ENCODE measurements at places on chromosomes 3 and 15.

DNA sequence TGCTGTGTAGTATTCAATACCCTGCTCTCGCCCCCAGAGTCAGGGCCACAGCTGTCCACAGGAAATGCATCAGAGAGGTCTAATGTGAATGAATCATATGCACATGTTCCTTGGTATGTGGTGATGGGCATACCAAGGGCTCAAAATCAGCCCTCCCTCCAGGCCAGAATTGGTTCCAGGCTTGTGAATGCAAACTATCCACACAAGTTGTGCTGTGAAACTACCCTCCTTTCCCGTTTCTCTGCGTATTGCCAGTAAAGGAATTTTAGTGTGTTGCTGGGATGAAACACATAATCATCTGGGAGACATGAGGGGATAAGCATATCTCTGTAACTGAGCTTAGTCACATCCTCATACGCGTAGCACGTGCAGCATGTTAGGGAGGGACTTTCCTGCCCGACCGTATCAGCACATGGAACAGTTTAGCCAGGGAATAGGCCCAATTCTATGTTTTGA lies 9.2 kb upstream of the MME start:
- DNase-seq: peak; percentile 57

DNA sequence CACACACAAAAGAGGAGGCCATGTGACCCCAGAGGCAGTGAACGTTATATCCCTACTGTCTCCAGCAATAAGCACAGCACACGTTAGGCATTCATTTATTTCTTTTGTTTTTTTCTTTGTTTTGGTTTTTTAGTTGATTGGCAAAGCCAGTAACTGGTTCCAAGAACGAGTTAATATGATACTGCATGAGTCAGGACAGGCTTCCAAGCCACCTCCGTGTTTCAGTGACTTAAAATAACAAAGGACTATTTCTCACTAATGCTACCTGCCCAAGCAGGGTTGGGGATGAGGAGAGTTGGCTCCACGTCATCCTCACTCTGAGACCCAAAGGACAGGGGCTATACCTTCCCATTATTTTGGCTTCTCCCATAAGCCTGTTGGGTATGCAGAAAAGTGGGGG lies 130.5 kb downstream of the ST8SIA2 start:
- no peak for DNase-seq

DNA sequence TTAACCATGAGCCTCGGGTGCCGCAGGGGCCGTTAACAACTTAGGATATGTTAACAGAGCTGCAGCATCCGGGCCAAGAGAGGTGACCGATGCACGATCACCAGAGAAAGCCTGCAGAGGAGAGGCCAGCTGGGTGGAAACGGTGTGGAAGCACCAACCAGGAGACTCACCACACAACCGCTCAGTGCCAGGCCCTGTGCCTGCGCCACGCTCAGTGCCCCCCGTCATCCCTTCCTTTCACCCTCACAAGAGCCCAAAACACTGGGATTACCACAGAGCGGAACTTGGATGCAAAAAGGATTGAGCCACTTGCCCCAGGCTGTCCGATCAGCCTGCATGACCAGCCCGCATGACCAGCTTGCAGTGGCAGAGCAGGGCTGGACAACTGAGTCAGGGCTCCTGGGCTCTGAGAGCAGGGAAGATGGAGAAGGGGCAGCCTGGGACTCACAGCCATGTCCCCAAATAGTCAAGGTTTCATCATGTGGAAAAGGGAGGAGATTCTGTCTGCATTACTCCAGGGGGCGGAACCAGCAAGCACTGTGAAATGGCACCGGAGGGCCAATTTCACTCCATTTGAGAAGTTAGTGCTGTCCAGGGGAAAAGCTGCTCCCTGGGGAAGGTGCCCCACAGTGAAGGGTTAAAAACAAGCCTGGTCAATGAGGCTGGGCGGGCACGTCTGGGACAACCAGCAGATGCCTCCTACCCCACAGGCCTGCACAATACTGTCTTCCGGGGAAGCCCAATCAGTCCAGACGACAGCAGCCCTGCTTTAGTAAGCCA lies 156.8 kb downstream of the ATP10A start:
- DNase-seq: no peak

- no peak for DNase-seq
Measured at GRCh38 chr3:68751888-68752287, 180.5 kb downstream of the TAFA4 start.

DNA sequence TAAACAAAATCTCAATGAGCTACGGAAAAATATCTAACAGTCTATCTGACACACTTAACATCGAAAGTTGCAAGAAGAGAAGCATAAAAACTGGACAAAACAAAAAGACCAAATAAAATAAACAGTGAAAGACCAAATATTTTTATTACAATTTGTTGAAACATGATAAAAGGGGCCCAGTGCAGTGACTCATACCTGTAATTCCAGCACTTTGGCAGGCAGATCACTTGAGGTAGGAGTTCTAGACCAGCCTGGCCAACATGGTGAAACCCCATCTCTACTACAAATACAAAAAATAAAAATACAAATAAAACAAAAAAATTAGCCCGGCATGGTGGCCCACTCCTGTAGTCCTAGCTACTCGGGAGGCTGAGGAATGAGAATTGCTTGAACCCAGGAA lies 914.0 kb upstream of the ALCAM start:
- DNase-seq: no peak

GRCh38 chr3:144187531-144188210 lies 216.0 kb downstream of the DIPK2A start:
- DNase-seq: no peak

GRCh38 chr3:143979041-143979440 lies 7.4 kb downstream of the DIPK2A start:
- no peak for DNase-seq

- DNase-seq: no peak
Measured at GRCh38 chr15:98763179-98763578, 114.8 kb downstream of the IGF1R start.

- no peak for DNase-seq
Measured at GRCh38 chr3:65318231-65318630, 630.4 kb upstream of the ADAMTS9 start.

DNA sequence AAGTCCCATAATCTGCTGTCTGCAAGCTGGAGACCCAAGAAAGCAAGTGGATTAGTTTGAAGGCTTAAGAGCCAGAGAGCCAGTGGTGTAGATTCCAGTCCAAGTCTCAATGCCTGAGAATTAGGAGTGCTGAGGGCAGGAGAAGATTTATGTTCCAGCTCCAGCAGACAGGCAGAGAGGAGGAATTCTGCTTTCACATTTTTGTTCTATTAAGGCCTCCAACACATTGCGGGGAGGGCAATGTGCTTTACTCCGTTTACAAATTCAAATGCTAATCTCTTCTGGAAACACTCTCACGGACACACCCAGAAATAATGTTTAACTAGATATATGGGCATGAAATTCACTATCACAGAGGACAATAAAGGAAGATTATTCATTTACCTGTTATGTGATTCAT lies 54.0 kb downstream of the DPH6 start:
- no peak for DNase-seq

- DNase-seq: peak; percentile 78
Measured at GRCh38 chr15:79310612-79310984, 314 bp upstream of the TMED3 start.

DNA sequence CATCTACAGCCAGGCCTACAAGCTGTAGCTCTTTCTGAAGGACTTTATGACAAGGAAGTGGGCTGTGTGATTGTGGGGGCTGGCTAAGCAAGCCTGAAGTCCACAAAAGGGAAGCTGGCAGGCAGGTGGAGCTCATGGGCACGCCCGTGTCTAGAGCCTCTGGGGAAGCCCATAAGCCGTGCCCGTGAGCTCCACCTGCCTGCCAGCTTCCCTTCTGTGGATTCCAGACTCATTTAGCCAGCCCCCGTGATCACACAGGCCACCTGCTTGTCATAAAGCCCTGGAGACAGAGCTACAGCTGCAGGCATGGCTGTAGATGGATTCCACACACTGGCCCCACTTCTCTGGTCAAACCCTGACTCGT lies 15.2 kb downstream of the EFCC1 start:
- DNase-seq: no peak

GRCh38 chr3:4978966-4979427 lies 240 bp upstream of the BHLHE40 start:
- DNase-seq: peak; percentile 81

DNA sequence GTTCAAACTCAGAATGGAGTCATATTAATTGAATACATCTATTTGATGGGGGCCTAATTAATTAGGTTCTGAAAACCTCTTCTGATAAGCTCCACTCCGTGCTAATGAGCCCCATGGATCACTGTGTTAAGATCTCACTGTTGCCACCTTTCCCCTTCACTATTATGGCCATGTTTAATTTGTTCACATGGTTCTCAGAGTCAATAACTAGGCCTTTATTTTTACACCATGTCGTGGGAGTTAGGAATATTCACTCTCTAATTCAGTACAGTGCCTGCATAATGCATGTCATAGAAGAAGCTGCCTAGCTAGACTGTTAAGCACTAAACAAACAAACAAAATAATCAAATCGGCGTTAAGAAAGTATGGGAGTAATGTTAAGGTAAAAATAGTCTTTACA lies 84.9 kb downstream of the EDEM1 start:
- DNase-seq: no peak

DNA sequence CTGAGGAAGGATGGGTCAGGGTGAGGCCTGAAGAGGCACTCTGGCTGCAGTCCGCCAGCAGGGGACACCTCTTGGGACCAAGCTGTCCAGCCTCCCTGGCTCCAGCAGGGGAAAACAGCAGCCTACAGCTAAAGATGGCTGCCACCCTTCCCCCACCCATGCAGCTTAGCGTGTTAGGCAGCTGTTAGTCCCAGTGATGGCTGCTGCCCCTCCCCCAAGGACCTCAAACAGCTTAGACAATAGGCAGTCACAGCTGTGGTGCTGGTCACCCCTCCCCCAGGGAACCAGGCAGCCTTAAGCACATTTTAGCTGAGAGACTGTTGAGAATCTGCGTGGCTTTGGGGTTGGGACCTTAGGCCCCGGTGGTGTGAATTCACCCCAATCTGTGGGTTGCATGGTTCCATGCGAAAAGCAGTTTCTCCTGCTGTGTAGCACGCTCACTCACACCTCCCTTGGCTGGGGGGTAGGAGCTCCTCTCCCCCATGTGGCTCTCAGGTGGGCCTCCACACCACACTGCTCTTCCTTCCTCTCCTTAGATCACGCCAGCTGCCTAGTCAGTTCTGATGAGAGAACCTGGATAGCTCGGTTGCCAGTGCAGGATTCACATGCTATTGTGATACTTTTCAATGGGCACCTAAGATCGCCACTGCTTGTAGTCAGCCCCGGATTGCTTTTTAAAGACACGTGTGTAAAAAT lies 140.5 kb upstream of the CADPS start:
- peak; percentile 83 for DNase-seq

GRCh38 chr3:141065841-141066805 lies 15.0 kb downstream of the SPSB4 start:
- DNase-seq: no peak

- peak; percentile 75 for DNase-seq
Measured at GRCh38 chr3:141231952-141232823, 563 bp downstream of the PXYLP1 start.

DNA sequence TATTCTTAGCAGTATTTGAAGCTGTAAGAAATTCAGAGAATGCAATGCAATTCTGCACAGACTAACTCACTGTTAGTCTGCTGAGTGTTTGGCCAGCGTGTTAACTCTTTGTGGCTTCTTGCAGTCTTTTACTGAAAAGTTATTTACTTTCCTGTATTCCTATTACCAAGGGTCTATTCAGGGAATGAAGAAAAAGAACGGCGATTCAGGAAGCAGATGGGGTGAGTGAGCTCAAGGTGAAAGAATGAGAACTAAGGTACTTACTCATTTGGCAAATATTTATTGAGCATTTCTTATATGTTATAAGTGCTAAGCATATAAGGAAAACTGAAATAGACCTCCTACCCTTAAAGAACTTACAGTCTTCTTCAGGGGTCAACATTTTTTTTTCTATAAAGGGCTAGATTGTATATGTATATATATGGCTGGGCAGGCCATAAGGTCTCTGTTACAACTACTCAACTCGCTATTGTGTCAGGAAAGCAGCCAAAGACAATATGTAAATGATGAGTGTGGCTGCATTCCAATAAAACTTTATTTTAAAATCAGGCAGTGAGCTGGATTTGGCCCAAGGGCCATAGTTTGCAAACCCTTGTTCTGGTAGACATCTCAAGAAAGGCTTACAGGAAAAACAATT lies 271.9 kb upstream of the GADL1 start:
- peak; percentile 24 for DNase-seq

GRCh38 chr15:80822256-80822655 lies 43.1 kb downstream of the CEMIP start:
- no peak for DNase-seq

- DNase-seq: no peak
Measured at GRCh38 chr15:89851673-89852341, 37.2 kb upstream of the ANPEP start.

- no peak for DNase-seq
Measured at GRCh38 chr15:33580526-33580925, 269.8 kb downstream of the RYR3 start.

GRCh38 chr3:46542344-46542743 lies 23.8 kb downstream of the LRRC2 start:
- no peak for DNase-seq

Measured in eye (tissue), 1 donor.